Spinal cord (tissue), 10 donors: ENCODE measurements at places on chromosomes 2 and 18. TPM values are rescaled to one million over a fixed set of nuclear protein-coding genes. Genes with fewer than 3 reads are reported as not detected.

DNA sequence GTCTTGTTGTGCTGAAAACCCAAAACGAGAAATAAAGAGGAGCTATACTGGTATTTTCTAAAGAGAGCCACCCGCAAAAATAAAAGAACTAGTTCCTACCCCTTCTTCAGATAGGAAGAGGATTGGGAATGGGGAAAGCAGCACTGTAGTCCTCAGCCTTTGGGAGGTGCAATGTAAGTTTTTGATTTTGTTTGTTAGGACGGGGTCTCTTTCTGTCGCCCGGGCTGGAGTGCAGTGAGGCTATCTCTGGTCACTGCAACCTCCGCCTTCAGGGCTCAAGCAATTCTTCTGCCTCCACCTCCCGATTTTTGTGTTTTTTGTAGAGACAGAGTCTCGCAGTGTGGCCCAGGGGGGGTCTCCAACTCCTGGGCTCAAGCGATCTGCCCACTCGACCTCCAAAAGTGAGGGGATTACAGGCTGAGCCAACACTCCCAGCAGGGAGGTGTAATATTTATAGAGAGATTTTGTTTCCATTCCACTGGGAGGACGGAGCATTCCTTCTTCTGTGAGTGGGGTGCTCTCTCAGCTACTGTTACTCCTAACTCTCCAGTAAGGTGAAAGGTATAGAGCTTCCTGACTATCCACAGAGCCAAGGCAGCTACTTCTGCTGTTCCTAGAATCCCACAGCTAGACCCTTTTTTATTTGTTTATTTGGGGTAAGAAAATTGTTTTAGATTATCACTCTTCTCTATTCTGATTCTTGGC, 13.1 kb upstream of the GULP1 start:
- H3K27ac ChIP-seq: no peak overlapping the region
- H3K27me3 ChIP-seq: no peaks in the 10 kb centered on the region
- H3K4me3 ChIP-seq: no peak overlapping the region
- no peaks in the 10 kb centered on the region for H3K4me1 ChIP-seq
- no peak for DNase-seq

DNA sequence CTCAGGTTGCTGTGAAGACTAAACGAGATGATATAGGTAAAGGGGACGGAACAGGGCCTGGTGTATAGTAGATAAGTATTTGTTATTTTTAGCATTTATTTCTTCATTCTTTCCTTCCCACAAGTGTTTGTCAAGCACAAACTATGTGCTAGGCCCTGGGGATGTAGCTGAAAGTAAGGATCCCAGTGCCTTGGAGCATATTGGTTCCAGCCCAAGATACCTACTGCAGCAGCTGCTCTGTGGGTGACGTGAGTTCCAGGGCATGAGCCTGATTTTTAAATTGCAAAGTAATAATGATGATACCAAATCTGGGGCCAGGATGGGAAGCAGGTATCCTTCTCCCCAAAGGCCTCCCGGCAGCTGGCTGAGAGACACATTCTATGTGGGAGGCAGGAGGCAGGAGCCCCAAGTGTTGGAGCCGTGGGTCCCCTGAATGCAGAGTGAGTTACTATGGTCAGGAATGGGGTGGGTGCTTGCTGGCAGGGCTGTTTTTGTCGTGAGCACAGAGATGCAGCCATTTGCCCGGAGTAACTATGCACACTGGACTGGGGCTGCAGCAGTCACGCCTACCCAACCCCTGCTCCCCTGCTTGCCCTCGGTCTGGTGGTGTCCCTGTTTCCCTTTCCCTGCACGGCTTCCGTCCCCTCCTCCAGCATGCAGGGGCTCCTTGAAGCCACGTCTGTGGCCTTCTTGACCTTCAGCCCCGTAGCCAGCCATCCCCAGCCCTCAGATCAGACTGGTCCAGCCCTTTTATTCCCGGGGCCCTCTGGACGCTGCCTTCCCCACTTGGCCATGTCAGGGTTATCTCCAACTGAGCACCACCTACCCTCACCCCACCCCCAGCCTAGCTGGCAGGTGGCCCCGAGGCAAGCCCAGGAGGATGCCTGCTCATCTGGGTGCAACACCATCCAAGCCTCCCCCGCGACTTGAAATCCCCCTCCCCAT, 52.4 kb downstream of the INHBB start:
- H3K36me3 ChIP-seq: no peaks in the 10 kb centered on the region
- H3K27ac ChIP-seq: no peak overlapping the region
- no peak overlapping the region for H3K4me3 ChIP-seq
- H3K27me3 ChIP-seq: no peaks in the 10 kb centered on the region
- peaks cover 18% of the 10 kb centered on the region for H3K4me1 ChIP-seq

- DNase-seq: no peak
- no peak overlapping the region for H3K27ac ChIP-seq
- H3K4me1 ChIP-seq: no peaks in the 10 kb centered on the region
- H3K27me3 ChIP-seq: no peaks in the 10 kb centered on the region
- no peaks in the 10 kb centered on the region for H3K36me3 ChIP-seq
Measured at GRCh38 chr2:222837643-222838056, 23.2 kb upstream of the ACSL3 start.

- H3K36me3 ChIP-seq: no peaks in the 10 kb centered on the region
- H3K4me1 ChIP-seq: peaks cover 31% of the 10 kb centered on the region
- DNase-seq: no peak
- H3K27ac ChIP-seq: no peak overlapping the region
Measured at GRCh38 chr2:9251154-9252001, 44.8 kb downstream of the ASAP2 start.

DNA sequence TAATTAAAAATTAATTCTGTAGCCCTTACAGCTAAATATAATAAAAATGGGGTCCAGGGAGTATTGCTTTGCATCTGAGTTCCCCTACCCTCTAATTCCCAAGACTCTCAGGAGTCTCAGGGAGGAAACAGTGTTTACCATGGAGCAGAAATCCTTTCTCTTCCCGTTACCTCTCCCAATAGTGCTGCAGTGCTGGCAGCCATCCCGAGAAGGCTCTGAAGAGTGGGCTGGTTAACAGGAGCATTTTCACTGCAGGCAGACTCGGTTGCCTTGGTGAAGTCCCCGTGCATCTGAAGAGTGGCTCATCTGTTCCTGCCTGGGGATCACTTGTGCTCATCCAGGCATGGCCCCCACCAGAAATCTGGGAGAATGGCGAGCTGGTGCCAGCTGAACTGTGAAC, 41.8 kb upstream of the TMEM178A start:
- DNase-seq: peak; percentile 69
- H3K36me3 ChIP-seq: no peaks in the 10 kb centered on the region
- peak overlapping the region; percentile 38 for H3K27ac ChIP-seq
- H3K4me3 ChIP-seq: no peak overlapping the region

DNA sequence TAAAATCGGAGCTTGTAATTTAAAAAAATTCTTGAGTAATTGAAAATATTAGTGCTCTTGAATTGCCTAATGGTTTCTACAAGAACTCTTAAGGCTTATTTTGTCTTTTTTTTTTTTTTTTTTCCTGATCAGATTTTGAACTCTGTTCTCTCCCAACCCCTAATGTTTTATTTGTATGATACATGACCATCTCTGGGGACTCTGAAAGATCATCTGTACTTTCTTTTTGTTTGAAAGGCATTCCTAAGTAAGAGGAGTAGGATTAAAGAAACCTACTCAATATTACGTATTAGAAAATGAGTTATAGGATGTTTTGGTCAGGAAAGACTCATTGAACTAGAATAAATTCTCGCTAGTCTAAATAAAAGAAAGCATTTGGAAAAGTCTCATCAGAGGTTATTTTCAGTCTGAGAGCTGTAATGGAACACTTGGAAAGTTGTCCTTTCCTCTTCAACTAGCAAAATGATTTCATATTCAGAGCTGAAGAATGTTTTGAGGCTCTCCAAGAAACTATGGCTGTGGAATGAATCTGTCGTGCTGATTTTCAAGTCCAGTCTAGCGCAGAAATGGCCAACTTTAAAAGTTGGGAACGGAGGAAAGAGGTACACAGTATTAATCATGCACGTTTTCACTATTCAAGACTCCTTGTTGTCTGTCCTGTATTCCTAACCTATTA, 182.7 kb downstream of the PRPF40A start:
- H3K4me1 ChIP-seq: peaks cover 6% of the 10 kb centered on the region
- no peaks in the 10 kb centered on the region for H3K36me3 ChIP-seq
- H3K4me3 ChIP-seq: no peak overlapping the region
- no peaks in the 10 kb centered on the region for H3K27me3 ChIP-seq
- no peak for DNase-seq

- peaks cover 7% of the 10 kb centered on the region for H3K36me3 ChIP-seq
- peaks cover 8% of the 10 kb centered on the region for H3K4me1 ChIP-seq
- no peaks in the 10 kb centered on the region for H3K27me3 ChIP-seq
- no peak overlapping the region for H3K27ac ChIP-seq
- DNase-seq: no peak
Measured at GRCh38 chr18:24189664-24190346, 50.9 kb downstream of the CABYR start.

DNA sequence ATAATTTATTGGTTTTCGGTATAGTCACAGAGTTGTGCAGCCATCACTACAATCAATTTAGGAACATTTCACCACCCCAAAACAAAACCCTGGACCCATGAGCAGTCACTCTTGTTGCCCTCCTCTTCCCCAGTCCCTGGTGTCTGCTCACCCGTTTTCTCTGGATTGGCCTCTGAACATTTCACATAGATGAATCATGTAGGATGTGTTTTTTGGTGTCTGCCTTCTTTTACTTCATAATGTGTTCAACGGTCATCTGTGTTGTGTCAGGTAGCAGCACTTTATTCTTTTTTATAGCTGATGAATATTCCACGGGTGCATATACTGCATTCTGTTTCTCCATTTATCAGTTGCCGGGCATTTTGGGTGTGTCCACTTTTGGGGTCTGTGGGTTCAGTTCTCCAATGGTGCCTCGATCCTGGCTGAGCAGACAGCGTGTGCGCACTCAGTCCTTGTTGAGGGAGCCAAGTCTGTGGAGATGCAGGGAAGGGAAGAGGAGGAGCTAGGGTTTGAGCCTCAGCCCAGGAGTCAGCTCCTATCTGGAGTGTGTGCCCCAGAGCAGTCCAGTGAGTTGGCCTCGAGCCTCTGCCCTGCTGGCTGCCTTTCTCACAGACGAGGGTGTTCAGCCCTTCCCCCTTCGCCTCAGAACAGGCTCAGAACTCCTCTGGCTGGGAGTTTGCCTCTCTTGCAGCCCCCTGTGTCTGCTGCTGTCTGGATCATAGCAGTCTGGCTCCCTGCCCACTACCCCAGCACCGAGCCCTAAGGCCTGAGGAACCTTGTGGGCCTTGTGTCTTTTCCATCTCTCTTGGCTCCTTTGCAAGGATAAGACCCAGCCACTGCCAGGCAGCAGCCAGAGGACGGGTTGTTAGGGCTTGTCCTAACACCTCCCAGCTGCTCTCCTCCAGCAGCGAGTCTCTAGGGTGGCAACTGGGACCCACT, 18.0 kb downstream of the C2orf74 start:
- DNase-seq: no peak
- no peak overlapping the region for H3K4me3 ChIP-seq
- peaks cover 37% of the 10 kb centered on the region for H3K4me1 ChIP-seq
- H3K36me3 ChIP-seq: peaks cover 37% of the 10 kb centered on the region

The AQP12B gene
- total RNA-seq: not detected

The IL36A gene
- not detected for total RNA-seq

- no peak overlapping the region for H3K27ac ChIP-seq
- no peaks in the 10 kb centered on the region for H3K4me1 ChIP-seq
- H3K36me3 ChIP-seq: no peaks in the 10 kb centered on the region
- no peak for DNase-seq
- no peak overlapping the region for H3K4me3 ChIP-seq
Measured at GRCh38 chr18:939166-939565, 34.5 kb downstream of the ADCYAP1 start.

The LTBP1 gene
- 77.0 TPM for total RNA-seq

GRCh38 chr2:26723991-26724750, 31.6 kb downstream of the KCNK3 start:
- H3K4me3 ChIP-seq: no peak overlapping the region
- H3K27ac ChIP-seq: peak overlapping the region; percentile 7

- no peak overlapping the region for H3K4me3 ChIP-seq
- peaks cover 3% of the 10 kb centered on the region for H3K36me3 ChIP-seq
- no peaks in the 10 kb centered on the region for H3K27me3 ChIP-seq
Measured at GRCh38 chr18:8350628-8351027, 258.6 kb upstream of the RAB12 start.

GRCh38 chr2:240724431-240724830, 32.8 kb downstream of the AQP12A start:
- H3K4me1 ChIP-seq: no peaks in the 10 kb centered on the region
- peaks cover 100% of the 10 kb centered on the region for H3K36me3 ChIP-seq
- no peaks in the 10 kb centered on the region for H3K27me3 ChIP-seq
- no peak for DNase-seq
- H3K4me3 ChIP-seq: no peak overlapping the region

The KIAA2012 gene
- total RNA-seq: 1.2 TPM

The ELOA2 gene
- not detected for total RNA-seq

DNA sequence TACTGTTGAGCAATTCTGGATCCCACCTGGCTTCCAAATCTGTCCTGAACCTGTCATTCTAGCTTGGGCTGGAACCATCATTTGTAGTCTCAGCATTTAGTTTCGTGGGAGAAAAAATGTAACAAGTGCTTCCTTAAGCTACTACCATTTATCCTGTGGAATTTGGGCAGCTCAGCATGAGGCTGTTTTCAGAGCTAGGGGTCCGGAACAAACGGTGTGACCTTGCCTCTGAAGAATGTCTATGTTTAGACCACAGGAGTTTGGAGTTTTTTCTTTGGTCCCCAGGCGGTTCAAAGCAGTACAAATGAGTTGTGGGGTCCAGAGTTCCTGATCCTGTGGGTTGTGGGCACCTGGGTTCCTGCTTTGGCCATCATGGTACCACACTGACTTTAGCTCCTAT, 59.1 kb upstream of the TMEM178A start:
- no peaks in the 10 kb centered on the region for H3K27me3 ChIP-seq
- H3K27ac ChIP-seq: no peak overlapping the region
- H3K4me3 ChIP-seq: no peak overlapping the region
- no peaks in the 10 kb centered on the region for H3K36me3 ChIP-seq

The SP140L gene
- 8.0 TPM for total RNA-seq
